EH (cell line): ENCODE measurements at places on chromosomes 11 and 22.

- peak; percentile 44 for DNase-seq
Observed at GRCh38 chr11:132858223-132858622, 674.1 kb downstream of the OPCML start.

GRCh38 chr11:44282620-44283019, 27.3 kb downstream of the ALX4 start:
- no peak for DNase-seq

DNA sequence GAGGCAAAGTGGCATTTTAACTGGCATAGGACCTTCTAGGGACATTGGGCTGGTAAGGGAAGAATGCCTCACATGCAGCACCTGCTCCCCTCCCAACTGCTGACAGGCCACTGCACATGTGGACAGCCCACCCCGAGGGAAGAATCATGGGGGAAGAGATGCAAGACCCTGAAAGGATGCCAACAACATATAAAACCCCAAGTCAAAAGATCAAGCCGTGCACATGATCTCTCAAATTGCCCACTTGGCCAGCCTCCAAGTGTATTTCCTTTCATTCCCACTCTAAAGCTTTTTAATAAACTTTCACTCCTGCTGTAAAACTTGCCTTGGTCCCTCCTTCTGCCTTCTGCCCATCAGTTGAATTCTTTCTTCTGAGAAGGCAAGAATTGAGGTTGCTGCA, 947.8 kb upstream of the CCDC90B start:
- no peak for DNase-seq

- no peak for DNase-seq
Observed at GRCh38 chr22:46674367-46674781, 54.2 kb downstream of the GRAMD4 start.

DNA sequence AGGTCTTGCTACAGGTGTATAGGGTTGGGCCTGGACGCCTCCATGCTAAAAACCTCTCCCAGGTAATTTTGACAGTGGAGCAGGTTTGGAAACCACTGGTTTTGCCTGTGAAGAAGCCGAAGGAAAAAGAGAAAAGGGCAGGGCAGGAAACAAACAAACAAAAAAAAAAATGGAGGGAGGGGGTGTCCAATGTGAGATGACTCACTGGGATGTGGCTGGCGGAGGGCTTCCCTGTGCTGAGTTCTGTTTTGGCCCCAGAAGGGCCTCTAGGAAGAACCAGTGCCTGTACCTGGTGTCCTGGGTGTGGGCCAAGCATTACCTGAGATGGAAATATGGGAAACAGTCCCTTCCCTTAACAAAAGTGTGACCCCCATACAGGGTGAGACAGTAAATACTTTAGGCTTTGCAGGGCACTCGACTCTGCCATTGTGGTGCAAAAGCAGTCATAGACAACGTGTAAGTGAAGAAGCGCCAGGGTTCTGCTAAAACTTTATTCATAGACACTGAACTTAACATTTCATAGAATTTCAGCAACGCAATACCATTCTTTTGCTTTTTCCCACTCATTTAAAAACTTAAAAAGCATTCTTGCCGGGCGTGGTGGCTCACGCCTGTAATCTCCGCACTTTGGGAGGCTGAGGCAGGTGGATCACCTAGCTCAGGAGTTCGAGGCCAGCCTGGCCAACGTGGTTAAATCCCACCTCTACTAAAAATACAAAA, 9.5 kb upstream of the DGKZ start:
- no peak for DNase-seq

- DNase-seq, result no peak
Observed at GRCh38 chr22:36326178-36327161, 61.3 kb downstream of the MYH9 start.
